ENCODE measurements at places on chromosomes 3 and 15.

DNA sequence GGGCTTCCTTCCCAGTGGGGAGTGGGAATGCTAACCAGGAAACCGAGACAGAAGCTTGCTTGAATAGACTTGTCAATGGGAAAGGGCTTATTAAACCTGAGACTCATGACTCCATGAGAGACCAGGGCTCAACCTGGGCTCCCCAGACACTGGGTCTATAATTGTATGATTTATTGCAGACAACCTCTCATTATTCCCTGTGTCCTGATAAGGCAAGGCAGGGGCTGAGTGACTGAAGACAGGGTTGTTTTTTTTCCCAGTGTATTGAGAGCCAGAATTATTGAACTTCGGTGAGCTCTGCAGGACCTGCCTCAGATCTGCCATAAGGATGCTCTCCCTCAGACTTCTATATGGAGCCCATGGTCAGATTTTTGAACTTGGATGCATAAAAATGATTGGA lies 79.5 kb upstream of the KLHL25 start:
- DNase-seq, result no peak

DNA sequence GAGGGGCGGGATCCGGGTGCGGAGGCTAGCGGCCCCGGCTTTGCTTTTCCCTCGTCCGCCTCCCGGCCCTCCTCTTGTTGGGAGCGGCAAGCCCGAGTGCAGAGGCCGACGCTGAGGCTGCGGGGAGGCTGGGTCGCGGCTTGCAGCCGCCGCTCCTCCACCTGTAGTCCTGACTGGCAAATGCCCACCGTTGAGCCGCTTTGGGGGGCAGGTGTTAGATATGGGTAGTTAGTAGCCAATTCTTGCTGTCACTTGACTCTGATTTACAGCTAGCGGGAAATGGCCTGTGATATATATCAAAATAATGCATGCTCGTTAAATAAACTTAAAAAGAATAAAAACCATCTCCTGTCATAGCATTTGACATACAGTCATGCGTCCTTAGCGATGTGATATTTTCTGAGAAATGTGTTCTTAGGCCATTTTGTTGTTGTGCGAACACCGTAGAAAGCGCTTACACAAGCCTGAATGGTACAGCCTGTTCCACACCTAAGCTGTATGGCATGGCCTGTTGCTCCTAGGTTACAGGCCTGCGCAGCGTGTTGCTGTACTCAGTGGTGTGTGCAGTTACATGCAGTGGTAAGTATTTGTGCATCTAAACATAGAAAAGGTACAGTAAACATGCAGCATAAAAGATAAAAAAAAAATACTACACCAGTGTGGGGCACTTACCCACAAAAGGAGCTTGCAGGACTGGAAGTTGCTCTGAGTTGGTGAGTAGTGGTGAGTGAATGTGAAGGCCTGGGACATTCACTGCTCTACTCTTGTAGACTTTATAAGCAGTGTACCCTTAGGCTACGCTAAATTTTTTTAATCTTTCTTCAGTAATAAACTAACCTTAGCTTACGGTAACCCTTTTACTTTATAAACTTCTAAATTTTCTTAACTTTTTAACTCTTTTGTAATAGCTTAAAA lies 873 bp downstream of the CAPN7 start:
- peak; percentile 69 for DNase-seq

DNA sequence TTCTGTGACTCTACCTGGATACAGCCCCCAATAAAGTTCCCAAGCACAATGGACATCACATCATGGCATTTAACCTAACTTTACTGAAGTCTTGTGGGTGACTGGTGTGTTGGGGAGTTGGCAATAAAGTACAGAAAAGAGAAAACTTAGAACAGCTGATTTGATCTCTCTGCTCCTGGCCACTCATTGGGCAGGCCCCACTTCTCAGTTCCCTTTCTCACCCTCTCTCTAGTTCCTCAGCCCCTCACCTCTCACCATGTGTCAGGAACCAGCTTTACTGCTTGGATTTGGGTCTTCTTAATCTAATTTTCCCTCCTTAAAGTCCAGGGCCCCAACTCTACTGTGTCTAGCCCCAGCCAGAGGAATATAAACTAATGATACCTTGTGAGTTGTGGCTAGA lies 713 bp upstream of the MUC13 start:
- no peak for DNase-seq

DNA sequence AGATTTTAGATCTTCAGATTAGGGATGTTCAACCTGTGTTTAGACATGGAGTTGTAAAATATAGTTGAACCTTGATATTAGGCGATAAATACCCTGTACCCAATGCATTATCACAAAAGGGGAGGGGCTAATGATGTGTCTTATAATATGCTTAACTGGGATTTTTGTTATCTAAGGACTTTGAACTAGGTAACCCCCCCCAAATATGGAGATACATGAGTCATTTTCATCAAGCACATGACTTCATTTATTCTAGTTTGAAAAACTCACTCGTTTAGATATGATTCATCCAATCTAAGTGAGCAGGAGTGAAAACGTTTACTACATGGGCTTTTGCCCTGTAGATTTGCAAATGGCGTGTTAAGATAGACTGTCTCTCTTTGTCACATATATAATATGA lies 212.4 kb downstream of the IL5RA start:
- DNase-seq, result no peak

GRCh38 chr3:100023150-100023549 lies 91.2 kb downstream of the FILIP1L start:
- no peak for DNase-seq

- no peak for DNase-seq
These were observed 752 bp downstream of the CEP63 start for GRCh38 chr3:134486577-134487041.

GRCh38 chr15:41651373-41651772 lies 8.8 kb upstream of the MGA start:
- no peak for DNase-seq
